ENCODE measurements at places on chromosomes 7 and 10.
A peak's percentile ranks its signal among the peaks of the same experiment; 100 is the strongest.

- DNase-seq: no peak
Observed at GRCh38 chr10:132836248-132836831, 50.4 kb upstream of the NKX6-2 start.

GRCh38 chr10:13376746-13377145 lies 28.7 kb upstream of the SEPHS1 start:
- no peak for DNase-seq

GRCh38 chr10:133464582-133465031 lies 10.9 kb downstream of the SCART1 start:
- no peak for DNase-seq

GRCh38 chr7:47290867-47291266 lies 291.0 kb downstream of the TNS3 start:
- DNase-seq: no peak

GRCh38 chr7:128098629-128099028 lies 67.4 kb upstream of the LRRC4 start:
- no peak for DNase-seq

DNA sequence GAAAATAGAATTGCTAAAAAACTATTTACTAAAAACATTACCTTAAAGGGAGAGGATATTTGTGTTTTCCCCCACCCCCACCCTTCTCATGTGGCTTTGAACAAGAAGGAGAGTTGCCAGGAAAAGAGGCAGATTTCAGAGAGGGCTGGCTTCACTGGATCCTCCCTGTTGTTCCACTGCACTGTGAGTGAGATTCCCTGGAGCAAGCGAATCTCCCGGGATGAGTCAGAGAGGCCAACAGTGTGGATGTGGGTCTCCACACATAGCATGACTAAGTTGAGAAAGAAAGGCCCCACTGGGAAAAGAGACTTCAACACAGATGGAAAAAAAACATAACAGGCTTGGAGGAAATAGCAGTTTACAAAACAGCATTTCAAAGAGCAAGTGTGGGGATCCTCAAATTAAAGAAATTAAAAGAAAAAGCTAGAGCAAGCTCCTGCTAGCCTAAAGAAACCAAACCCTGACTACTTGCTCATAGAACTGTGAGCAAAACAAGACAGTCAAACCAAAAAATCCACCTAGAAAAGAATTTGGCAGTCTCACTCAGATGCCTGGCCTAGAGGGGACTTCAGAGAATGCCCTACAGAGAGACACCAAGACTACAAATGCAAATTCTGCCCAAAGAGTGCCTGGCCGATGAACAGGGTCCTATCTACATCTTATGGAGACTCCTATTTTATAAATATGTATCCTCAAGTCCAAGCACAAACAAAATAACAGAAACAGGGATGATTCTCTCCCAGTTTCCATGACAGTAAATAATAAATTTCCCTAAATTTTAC lies 3.4 kb downstream of the CAV1 start:
- no peak for DNase-seq

DNA sequence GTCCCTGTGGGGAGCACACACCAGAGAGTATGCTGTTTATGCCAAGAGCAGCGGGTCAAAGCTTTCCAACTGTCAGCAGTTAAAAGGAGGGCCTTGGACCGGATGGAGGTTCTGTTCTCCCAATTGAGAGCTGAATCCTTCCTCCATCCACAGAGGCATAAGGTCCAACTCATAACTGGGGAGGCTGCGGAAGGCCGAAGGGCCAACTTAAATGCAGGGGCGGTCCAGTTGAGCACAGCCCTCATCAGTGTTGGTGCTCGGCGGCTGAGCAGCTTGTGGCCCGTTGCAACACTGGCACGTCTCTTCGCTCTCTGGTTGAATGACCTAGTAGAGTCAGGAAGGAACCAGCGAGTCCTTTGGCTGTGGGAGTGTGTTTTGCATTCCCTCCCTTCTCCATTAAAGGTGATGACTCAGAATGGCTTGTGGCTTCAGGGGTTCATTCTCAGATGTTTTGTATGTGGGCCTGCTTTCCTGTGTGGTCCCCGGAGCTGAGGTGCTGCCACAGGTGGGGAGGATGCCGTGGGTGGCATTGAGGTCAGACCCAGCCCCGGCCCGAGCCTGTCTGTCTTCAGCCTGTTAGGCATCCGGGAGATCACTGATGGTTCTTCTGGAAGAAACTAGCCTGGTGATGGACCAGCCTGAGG lies 44.8 kb upstream of the DMBT1 start:
- DNase-seq: peak; percentile 60

DNA sequence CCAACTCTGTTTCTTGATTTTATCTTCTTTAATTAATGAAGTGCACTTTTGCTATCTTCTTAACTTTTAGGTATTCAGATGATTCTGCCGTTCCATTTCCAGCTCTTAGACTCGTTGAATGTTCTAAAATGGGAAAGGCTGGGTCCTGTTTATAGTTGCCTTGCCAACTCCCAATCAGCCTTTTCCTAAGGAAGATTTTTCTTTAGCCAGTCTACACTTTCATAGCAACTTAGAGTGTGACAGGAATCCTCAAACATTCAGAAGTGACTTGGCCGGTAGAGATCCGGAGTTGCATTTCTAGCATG lies 23.0 kb upstream of the TRIL start:
- no peak for DNase-seq

DNA sequence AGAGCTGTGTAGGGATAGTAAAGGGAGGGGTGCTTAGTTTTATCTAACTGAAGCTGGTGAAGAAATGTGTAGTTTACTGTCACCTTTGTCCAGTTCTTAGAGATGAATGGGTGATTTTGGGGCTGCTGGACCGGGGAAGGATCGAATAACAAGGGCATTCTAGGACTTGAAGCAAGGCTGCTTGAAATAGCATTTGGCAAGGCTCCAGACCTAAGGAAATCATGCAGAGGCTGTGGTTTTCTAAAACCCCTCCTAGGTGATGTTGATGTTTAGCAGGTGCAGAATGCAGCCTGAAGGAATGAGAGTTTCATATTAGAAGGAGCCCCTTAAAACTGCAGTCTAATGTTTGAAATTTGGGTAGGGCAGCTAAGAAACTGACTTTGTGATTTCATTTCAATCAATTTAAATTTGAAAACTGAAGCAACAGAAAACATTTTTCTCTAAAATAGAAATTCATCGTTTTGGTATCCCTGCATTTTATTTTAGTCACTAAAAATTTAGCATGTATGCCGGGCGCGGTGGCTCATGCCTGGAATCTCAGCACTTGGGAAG lies 68.5 kb downstream of the TET1 start:
- no peak for DNase-seq

DNA sequence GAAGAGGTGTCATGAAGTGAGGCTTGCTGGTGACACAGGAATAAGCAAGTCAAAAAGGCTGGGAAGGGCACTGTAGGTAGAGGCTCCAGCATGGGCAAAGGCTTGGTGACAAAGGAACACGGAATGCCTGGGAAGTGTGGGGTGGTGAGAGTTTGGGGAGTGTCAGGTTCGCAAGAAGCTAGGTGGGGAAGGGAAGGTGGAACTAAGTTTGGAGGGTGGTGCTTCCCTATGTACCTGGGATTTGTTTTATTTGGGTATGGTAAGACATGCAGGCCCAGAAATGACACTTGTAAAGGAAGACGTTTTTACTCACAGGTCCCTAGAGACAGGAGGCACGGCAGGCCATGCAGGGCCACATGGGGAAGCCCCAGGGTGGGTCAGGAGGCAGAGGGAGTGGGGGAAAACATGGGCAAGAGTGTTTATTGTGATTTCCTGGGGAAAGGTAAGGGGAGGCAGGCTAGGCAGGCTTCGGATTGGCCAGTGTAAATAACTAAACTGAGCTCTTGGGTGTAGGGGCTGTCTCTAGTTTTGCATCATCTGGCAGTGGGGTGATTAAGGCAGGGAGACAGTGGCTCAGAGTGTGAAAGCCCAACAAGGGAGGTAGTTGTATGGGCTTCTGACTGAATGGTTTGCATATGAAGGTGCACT lies 52.1 kb downstream of the SH2D4B start:
- DNase-seq: no peak

DNA sequence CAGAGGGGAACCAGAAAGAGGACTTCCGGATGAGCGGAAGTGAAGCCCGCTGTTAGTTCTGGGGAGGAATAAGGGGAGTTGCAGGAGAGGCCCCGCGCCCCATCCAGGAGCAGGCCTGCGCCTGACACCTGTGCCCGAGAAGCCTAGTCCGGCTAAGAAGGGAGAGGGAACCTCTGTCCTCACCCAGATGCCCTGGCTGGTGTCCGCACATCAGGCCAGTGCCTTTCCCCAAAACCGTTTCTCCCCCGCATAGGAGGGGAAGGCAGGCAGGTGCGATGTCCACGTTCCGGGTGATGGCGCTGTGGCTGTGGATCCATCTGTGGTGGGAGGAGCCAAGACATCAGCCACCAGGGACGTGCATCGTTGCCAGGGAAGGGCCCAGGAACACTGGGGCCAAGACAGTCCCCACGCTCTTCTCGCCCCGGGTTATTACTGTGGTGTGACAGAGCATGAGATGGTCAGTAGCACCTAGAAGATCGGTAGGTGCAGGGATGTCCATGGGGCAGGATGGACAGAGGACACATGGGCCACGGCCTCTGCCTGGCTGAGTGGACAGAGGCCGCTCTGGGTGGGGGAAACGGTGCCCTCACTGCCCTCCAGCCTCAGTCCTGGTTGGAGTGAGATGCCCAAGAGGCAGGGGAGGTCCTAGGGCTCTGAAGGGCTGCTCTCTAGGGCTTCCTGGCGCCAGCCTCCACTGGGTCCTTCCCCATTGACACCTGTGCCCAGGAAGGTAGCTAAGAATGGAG lies 262.7 kb downstream of the CELF2 start:
- DNase-seq: no peak

GRCh38 chr10:86356296-86356695 lies 10.3 kb downstream of the GRID1 start:
- DNase-seq: no peak
